ENCODE measurements at places on chromosomes 13 and 19. TPM values are rescaled to one million over a fixed set of nuclear protein-coding genes. Genes with fewer than 3 reads are reported as not detected.
A peak's percentile ranks its signal among the peaks of the same experiment; 100 is the strongest.

DNA sequence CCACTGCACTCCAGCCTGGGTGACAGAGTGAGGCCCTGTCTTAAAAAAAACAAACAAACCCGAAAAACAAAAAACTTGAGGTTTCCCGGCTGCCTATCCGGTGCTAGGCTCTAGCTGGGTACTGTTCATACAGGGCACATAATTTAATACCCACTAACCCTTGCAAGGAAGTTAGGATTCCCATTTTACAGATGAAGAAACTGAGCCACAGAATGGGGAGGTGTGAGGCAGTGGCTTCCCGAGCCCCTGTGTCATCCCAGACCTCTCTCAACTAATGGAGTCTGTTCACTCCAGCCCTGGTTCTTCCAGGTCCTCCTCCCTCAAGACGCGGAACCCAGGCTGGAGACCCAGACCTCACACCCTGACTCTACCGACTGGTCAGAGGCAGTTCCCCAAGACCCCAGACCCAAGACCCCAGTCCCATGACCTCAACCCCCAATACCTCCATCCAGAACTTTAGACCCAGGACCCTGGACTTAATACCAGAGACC lies 576 bp downstream of the APBA3 start:
- no peaks in the 10 kb centered on the region for H3K36me3 ChIP-seq
- no peak for DNase-seq
- H3K27ac ChIP-seq = peak overlapping the region; percentile 77
- peak overlapping the region; percentile 90 for H3K4me3 ChIP-seq
- peaks cover 20% of the 10 kb centered on the region for H3K4me1 ChIP-seq

DNA sequence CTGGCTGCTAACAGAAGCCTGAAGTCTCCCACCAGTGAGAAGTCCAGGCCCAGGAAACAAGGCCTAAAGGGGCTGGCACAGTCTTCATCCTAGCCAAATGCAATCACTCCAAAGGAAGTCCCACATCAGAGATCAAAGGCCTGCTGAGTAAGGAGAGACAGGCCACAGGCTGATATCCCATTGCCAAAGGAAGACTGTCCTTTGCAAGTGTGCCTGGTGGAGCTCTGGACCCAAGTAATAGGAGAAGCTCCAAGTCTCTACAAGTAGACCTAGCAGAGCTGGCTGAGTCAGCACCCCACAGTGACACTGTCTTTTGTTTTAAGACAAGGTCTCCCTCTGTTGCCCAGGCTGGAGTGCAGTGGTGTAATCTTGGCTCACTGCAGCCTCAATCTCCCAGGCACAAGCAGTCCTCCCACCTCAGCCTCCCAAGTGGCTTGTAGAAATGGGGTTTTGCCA lies 4.5 kb downstream of the DBP start:
- no peak for DNase-seq
- H3K27me3 ChIP-seq = no peaks in the 10 kb centered on the region
- H3K4me1 ChIP-seq = peaks cover 21% of the 10 kb centered on the region
- H3K27ac ChIP-seq = no peak overlapping the region
- H3K36me3 ChIP-seq = peaks cover 7% of the 10 kb centered on the region

DNA sequence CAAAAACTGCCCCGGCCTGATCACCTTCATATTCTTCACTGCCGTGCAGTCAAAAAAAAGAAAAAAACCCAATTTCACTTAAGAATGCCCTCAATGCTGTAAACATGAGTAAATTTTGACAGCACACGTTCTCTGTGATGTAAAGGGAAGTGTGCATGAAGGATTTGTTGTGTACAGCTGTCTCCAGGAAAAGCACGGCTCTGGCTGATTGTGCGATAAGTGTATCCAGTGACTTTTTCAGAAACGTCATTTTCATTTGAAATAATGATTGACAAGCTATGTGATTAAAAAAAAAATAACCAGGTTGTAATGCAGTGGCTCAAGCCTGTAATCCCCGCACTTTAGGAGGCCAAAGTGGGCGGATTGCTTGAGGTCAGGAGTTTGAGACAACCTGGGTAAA lies 39.6 kb downstream of the ANKRD10 start:
- H3K4me1 ChIP-seq = peaks cover 5% of the 10 kb centered on the region
- no peak overlapping the region for H3K27ac ChIP-seq
- no peak for DNase-seq
- no peaks in the 10 kb centered on the region for H3K27me3 ChIP-seq

GRCh38 chr13:99371956-99372355 lies 64.8 kb upstream of the GPR183 start:
- no peak overlapping the region for H3K4me3 ChIP-seq
- peaks cover 3% of the 10 kb centered on the region for H3K36me3 ChIP-seq
- H3K27me3 ChIP-seq = no peaks in the 10 kb centered on the region
- H3K4me1 ChIP-seq = no peaks in the 10 kb centered on the region
- H3K27ac ChIP-seq = no peak overlapping the region
- no peak for DNase-seq

PTGIR gene
- 1.4 TPM for total RNA-seq
